ENCODE measurements at places on chromosomes 12 and 14.
A peak's percentile ranks its signal among the peaks of the same experiment; 100 is the strongest.

- no peak for DNase-seq
Measured at GRCh38 chr14:36981832-36982529, 190.4 kb downstream of the SLC25A21 start.

GRCh38 chr12:24947541-24948419, 1.1 kb downstream of the BCAT1 start:
- DNase-seq: no peak

GRCh38 chr14:50363714-50364111, 33.0 kb downstream of the CDKL1 start:
- peak; percentile 90 for DNase-seq

- DNase-seq: no peak
Measured at GRCh38 chr14:93005135-93005813, 82.3 kb downstream of the CHGA start.

DNA sequence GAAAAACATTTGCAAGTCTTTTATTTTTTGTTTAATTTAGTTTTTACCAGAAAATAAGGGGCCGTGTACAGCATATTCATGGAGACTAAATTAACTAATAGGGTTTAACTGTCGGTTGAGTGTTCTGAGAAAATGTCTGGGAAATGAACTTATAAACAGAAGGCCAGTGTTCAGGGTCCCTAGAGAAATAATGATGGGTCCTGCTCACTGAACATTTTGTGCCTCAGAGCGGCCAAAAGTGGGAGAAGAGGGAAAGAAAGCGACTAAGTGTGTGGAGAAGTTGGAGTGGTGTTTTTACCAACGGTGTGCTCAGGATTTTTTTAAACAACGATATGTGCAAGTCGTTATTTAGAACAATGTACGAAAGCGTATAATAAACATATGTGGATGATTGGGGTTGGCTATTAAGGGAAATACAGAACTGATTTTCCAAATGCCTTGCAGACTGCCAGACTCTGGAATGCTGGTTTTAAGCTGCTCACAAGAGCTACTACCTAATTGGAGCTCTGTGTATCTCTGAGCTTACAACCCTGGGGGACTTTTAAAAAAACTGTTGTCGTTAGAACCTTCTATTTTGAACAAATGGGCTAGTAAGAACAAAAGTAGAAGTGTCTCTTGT, 166.7 kb downstream of the SLC38A4 start:
- no peak for DNase-seq

DNA sequence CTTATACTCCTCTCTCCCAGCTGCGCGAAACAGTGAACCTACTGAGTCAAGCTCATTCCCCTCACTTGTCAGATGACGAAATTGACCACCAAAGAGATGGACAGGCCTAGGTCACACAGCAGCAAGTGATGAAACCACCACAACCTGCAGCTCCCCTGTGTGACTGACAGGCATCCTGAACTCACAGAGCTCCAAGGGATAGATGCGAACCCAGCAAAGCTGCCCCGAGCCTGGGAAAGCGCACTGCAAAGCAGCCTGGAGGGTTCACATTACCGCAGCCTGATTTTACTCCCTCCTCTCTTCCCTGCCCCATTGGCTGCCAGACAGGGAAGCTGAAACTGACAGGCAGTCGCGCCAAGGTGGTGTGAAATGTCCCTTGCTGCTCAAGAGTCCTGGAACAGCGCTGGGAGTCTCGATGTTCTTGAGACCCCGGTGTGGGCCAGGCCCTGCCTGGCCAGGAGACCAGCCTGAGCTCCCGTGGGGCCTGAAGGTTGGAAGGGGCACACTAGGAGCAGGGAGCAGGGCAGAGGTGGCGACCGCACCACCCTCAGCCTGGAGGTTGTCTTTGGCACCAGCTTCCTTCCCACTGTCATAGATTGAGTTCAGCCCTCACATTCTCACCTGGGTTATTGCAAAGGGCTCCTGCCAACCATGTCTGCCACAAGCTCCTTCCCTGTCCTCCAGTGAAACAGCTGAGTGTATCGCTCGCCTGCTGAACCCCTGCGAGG, 36.3 kb downstream of the SNRNP35 start:
- no peak for DNase-seq

DNA sequence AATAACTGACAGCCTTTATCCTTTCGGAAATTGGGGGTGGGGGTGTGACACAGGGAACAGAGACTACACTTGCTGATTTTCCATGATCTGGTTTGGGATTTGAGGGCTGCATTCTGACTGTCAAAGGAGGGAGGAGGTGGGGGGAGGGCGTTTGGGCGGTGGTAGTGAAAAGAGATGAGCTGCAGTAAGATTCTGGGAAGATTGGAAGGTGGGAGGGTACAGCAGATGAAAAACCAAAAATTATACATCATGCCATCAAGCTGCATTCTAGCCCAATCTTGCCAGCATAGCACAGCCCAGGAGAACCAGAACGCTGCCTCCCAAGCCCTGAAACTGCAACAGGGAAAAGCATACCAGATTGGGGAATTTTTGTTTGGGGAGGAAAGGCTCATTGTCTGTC, 2.4 kb downstream of the RND1 start:
- DNase-seq: no peak

GRCh38 chr12:28460420-28461130, 270.3 kb downstream of the CCDC91 start:
- DNase-seq: no peak

DNA sequence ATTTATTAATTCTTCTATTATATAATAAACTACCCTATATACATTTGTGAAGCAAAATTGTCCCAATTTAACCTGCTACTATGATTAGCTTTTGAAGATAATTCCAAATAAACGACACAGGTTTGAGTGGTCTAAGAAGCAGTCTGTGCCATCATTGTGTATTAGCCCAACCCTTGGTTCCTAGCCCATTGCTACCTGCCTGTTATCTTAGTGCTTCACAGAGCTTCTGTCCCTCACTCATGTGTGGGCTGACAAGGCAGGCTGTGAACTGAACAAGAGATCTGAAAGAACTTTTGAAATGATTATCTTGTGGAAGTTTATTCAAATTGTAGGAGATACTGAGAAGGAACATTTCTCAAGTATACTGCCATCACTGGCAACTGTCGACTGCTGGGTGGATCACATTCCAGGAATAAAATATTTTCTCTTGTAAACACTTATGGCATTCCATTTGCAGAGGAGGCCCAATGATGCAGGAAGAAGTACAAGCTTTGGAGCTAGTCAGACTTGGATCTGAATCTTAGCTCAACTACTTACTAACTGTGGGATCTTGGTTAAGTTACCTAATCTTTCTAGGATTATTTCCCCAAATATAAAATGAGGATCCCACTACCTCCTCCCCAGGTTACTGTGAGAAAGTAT, 7.8 kb upstream of the MTERF2 start:
- no peak for DNase-seq

- no peak for DNase-seq
Measured at GRCh38 chr12:89346741-89347324, 5.5 kb downstream of the DUSP6 start.

GRCh38 chr12:108459149-108459548, 55.9 kb upstream of the FICD start:
- no peak for DNase-seq

GRCh38 chr12:19572920-19573558, 133.7 kb downstream of the AEBP2 start:
- peak; percentile 72 for DNase-seq

GRCh38 chr12:20050221-20050620, 318.1 kb upstream of the PDE3A start:
- no peak for DNase-seq

- DNase-seq: no peak
Measured at GRCh38 chr12:57129321-57129842, 1.1 kb downstream of the LRP1 start.

DNA sequence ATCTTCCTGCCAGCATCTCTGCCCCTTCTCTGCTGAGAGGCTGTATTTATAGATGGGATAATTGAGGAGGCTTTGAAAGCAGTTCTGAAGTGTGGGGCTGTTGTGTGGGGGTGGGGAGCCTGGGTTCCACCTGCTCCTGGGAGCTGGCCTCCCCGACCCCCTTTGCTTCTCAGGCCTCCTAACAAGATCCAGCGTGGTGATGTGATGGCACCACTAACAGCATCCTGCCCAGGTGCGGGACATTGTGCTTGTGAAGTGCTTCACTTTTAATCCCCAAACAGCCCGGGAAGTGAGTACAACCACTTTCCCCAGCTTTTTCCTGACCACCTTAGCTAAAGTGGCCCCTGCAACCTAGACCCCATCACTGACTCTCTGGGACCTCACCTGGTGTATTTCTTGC, 95.1 kb upstream of the NRXN3 start:
- DNase-seq: no peak

DNA sequence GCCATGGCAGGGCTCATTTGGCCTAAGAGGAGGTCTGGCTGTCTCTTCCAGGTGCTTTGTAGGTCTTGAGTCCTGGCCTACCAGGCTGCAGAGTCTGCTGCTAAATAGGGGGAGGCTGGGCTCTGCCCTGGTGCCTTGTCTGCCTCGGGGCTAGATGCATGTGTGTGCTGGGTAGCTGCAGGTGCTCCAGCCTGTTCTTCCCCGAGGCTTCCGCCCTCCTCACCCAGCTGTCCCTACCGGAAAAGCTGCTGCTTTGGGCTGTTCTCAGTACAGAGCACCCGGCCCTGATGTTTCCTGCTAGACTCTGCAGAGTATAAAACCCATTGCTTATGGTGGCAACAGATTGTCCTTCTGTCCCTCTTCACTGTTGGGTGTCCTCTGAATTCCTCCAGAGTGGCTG, 37.7 kb downstream of the RAB35 start:
- peak; percentile 62 for DNase-seq

DNA sequence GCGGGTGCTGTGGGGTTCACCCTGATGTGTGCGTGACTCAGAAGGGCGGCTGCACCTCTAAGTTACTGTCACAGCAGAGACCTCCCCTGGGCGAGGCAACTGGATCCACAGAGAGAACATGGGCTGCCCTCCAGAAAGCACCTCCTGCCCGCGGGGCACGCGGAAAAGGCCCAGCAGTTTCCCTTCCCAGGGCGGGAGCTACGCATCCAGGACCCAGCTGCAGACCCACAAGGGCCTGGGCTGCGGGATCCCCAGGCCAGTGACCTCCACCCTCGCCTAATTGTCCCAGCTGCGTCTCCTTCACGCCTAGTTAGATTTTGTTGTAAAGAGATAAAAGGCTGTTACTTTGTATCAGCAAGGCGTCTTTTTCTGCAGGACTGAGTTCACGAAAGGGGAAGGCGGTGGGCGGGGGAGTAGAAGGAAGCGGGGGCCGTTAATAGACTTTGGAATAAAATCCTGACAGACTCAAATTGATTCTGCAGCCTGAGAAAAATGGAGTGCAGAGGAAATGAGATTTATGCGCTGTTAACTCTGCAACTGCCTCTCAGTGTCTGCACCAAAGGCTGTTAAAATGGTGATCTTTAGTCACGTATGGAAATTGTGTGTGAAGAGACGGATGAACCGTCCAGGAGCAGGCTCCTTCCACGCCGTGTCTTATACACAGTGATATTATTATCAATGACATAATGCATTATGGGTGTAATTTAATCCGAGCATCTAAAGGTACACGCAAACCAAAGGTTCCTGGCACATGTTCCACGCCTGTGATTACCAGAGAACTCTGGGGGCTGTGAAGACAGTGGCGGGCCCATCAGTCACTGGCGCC, 65.9 kb upstream of the FBRSL1 start:
- no peak for DNase-seq

DNA sequence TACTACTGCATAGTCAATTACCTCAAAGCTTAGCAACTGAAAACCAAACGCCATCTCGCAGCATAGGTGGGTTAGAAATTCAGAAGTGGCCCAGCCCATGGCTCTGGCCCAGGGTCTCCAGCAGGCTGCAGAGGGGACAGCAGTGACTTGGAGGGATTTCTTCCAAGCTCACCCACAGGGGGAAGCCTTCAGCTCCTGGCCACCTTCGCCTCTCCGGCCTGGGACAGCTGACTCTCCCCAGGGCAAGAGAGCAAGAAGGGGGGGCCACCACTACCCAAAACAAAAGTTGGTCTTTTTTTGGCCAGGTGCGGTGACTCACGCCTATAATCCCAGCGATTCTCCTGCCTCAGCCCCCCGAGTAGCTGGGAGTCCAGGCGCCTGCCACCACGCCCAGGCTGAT, 32.2 kb upstream of the ANKRD9 start:
- DNase-seq: no peak

GRCh38 chr12:19867970-19868369, 428.7 kb downstream of the AEBP2 start:
- DNase-seq: no peak

DNA sequence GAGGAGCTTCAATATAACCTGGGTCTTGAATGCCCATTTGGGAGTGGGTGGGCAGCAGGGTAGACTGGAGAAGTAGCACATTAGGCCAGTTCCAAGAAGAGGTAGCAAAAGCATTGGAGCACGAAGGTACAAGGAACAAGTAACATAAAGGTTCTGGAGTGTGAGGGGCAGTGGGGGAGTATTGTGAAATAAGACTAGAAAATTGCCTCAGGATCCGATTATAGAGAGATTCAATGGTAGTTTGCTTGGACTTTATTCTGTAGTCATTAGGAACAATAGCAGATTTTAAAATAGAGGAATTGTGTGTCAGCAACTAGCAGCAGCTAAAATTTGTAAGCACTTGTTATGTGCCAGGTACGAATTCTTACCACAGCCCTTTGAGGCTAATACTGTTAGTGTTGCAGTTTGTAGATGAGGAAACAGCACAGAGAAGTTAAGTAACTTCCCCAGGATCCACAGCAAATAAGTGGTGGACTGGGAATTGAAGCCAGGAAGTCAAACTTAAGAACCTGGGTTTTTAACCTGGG, 61.8 kb downstream of the PPFIBP1 start:
- DNase-seq: no peak

DNA sequence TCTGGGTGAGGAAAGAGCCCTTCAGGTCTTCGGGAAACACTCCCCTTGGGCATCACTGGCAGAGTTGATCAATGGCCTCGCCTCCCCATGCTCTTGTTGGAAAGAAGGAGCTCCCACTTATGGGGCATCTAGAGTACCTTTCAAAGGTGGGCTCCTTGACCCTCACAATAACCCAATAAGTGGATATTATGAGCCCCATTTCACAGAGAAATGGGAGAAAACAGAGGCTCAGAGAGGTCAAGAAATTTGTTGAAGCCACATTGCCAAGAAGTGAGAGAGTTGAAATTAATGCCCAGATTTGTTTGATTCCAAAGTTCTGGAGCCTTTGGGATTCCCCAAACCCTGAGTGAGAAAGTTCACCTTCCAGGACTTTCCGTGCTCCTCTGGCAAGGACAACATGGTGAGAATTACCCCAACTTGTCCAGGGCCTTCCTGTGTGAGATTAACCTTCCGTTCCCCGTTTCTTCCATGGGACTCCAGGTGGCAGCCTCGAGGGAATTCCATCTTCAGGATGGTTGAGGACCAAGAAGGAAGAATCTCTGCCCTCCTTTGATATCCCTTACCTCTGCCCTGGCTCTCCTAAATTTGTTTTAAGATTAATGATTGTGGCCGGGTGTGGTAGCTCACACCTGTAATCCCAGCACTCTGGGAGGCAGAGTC, 7.5 kb upstream of the CHD4 start:
- no peak for DNase-seq

- DNase-seq: no peak
Measured at GRCh38 chr12:110807640-110808039, 39.1 kb upstream of the CCDC63 start.
